CD4-positive, alpha-beta T cell treated with Interleukin-12 subunit alpha and Interleukin-12 subunit beta, for 1 hour (primary cell): ENCODE measurements at places on chromosomes 12 and 14.
A peak's percentile ranks its signal among the peaks of the same experiment; 100 is the strongest.

DNA sequence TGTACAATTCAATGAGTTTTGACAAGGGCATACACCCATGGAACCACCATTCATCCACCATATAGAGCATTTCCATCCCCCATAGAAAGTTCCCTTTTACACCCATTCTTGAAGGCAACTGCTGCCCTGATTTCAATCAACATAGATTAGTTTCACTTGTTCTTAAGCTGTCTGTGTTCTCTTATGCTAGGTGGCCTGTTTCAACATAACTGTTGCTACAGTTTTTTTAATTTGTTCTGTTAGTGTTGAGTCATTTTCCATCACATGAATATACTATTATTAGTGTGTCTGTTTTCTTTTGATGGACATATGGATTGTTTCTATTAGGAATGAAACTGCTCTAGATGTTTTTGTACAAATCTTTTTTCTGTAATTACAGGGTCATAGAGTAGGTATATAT lies 123.4 kb downstream of the PTPRQ start:
- no peak for DNase-seq

GRCh38 chr12:65525491-65526141 lies 247.1 kb downstream of the MSRB3 start:
- DNase-seq = no peak

GRCh38 chr12:1279050-1279449 lies 288.0 kb downstream of the ERC1 start:
- DNase-seq = no peak

DNA sequence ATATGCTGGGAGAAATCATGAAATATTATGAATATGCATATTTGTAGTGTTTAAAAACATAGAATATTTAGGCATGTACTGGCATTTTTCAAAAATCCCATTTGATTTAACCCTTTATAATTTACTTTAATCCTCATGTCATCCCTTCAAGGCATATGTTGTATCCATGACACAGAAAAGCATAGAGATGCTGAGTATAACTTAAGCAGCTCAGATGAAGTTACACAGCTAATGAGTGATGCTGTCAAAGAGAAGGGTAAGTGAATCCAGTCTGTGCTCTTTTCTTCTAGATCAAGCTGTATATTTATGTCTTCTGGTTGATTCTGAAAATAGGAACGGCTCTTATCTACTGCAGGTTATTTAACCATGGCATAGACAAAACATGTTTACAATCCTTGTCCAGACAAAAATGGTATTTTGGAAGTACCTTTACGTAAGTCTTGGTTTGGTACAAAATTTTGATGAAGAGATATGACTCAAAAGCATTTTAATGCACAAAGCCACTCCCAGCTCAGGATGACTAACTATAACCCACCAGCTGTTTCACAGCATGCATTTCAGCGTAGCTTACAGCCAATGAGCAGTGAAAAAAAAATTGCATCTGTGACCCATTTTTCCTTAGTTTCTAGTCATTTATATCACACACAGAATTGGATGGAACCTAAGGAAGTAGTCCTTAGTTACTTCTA lies 201.7 kb downstream of the STXBP6 start:
- DNase-seq = no peak

DNA sequence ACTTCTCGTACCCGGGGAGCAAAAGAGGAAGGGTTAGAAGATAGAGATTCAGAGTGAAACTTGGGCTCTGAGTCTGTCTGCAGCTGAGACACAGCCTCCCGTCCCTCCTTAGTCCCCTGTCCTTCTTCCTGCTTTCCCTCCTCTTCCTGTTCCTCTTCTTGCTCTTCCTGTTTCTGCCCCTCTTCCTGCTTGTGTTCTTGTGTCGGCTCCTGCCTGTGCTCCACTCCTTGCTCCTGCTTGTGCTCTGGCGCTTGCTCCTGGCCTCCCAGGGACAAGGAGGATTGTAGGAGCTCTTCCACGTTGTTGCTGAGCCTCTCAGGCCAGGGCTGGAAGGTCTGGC lies 3.0 kb downstream of the ACRBP start:
- DNase-seq = no peak

DNA sequence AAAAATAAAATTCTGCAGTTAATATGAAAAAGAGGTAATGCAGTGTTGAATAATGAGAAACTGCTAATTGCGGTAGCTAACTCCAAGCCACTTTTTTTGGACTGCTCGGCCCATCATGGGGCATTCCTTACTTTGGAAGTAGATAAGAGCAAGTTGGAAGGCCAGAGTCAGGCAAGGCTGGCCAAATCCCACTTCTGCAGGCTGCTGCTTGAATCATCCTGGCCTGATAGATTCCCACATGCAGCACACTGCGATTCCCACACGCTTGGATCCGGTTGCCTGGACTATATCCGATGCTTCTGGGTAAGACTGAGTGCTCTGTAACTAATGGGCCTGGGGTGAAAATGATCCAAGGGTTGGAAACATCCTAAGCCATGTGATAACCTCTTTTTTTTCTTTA lies 10.6 kb downstream of the EIF2B2 start:
- DNase-seq = no peak

- DNase-seq = no peak
These were observed 645 bp downstream of the KITLG start for GRCh38 chr12:88579601-88580050.

DNA sequence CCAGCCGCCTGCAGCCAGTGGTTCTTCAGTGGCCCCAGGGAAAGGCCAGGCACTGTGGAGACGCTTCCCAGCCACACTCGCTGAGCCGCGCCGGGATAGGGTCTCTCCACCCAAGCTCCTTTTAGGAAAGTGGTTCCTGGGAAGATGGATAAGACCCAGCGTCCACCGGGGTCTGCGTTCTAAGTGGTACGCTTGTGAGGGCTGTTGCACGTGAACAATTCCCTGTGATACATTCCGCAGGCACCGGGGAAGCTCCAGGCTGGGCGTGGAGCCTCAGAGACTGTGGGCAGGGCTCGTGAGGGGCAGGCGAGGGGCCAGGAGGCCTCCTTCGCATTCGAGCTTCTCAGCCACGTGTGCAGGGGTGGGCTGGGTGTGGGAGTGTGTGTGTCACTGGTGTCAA lies 48.4 kb downstream of the GALNT9 start:
- DNase-seq = no peak

- DNase-seq = no peak
These were observed 49.2 kb downstream of the SYNE3 start for GRCh38 chr14:95467232-95467631.

DNA sequence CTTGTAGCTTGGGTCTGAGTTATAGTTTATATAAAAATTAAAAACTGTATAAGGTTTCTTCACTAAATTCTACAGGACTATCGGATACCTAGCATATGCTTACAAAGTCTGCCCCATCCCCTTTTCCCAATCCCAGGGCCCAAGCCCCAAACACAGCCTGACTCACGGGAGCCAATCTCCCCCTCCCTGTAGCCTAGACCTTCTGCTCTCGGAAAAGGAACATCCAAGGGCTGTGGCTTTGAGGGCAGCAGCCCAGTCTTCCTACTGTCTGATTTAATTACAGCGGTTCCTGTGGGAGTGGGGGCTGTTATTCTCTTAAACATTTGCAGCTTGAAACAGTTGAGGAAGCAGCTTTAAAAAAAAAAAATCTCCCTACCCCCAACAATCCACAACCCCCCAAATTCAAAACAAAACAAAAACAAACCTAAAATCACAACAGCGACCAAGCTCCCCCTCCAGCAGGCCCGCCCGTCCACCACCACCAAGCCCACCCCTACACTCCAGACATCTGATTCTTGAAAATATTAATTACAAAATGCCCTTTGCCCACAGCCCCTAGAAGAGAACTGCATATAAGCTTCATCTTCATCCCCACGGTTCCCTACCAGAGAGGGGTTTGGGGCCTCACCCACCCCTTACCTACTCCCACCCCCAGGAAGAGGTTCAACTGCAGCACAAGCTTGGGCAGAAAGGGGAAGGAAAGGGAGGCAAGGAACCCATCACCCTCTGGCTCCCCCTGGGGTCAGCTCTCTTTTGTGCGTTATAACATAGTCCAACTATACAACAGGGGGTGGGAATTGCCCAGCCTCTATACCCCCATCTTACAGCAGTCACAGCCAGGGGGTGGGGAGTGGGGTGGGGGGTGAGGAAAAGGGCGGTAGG lies 1.1 kb upstream of the PRKAG1 start:
- peak; percentile 67 for DNase-seq

DNA sequence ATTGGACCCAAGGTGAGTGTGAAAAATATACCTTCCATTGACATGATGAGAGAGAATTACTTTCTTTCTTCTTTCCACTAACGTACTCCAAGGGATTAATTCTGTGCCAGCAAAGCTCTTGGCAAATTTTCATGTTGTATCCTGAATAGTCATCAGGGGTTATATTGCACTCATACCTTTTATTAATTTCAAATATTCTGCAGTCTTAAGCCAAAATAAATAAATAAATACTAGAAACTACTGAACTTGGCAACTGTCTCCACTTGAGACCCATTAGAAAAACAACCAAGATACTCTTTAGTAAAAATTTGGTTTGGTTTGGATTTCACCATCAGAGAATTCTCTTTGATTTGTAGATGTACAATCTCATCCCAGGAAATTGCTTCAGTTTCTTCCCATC lies 22.1 kb upstream of the CLEC14A start:
- no peak for DNase-seq

GRCh38 chr12:32896432-32897280 lies at the start of gene PKP2:
Gene PKP2 (minus strand): TSS chr12:32896777. CDS start chr12:32896731, 46 bp downstream.
- DNase-seq = peak; percentile 13

DNA sequence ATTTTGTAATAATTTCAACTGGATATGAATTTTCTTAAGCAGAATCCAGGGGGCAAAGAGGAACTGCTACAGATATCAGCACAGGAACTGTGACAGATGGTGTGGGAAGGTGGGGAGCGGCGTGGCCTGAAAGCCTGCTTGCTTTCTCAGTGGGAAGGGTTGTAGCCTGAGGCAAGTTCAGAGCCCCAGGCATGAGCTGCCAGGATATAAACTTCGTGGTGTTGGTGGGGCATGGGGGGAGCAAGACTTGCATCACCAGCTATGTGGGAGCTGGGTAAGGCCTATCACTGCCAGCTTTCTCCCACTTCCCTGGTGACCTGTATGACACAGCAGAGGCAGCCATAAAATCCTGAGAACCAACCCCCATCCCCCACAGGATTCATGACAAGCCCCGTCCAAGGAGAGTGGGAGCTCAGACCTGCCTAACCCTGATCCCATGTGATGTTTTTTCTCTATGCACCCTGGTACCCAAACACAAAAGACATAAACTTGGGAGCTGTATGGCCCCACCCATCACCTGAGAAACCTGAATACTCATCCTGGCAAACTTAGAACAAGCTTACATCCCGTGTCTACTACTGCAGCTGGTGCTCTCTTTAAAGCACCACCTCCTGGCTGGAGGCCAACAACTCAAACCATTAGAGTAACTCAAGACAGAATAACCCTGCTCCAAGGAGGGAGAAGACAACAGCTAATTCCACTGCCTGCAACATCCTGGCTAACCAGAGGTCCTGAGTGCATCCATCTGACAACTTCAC lies 16.5 kb downstream of the CLEC1A start:
- DNase-seq = no peak

DNA sequence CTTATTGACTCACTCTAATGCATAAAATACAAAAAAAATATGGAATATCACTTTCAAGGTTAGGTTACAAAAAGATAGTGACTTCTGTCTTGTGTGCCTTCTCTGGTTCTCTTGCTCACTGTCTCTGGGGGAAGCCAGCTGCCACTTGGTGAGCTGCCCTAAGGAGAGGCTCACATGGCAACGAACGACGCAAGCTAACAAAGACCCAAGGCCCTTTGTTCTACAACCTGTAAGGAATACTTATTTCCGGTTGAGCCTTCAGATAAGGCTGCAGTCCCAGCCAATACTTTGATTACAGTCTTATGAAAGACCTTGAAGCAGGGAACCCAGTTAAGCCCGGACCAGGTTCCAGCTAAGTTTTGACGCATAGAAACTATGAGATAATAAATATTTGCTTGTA lies 242.4 kb upstream of the TBX3 start:
- DNase-seq = no peak

- no peak for DNase-seq
These were observed 223.8 kb downstream of the C12orf75 start for GRCh38 chr12:105554223-105554678.

GRCh38 chr12:58249610-58250009 lies 308.2 kb downstream of the ATP23 start:
- DNase-seq = no peak

DNA sequence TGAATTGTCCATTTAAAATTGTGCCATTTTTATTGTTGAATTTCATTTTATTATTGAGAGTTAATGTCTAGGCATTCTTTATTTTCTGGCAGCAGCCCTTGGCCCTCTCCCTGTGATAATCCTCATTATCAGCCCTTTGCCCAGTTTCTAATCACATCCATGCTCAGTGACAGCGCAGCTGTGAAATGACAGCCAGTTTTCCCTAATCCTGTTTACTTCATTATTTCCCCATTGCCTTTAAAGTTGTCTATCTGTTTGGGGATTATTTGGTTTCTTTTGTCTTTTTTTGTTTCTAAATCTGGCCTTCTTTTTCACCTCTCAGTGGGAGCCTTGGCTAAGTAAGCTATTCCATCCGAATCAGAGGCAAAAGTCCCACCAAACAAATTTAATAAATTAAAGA lies 476.9 kb downstream of the SLC6A15 start:
- DNase-seq = no peak

GRCh38 chr12:52254965-52255751 lies 19.3 kb upstream of the KRT86 start:
- DNase-seq = no peak

DNA sequence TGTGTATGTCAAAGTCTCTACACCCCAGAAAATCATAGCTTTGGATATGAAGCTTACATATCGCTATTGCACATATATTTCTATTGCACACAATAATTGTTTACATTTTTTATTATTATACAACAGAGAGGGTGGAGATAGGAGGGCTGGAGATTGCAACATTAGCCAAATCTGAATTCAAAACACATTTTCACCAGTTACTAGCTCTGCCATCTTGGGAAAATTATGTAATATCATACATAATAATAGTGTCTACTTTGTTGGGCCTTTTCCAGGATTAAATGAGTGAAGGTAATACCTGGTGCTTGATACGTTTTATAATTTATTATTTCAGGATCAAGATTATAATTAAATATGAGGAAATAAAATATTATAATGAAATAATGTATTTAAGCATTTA lies 507.4 kb upstream of the TBX3 start:
- no peak for DNase-seq
